ENCODE measurements at places on chromosomes 13 and 19. TPM values are rescaled to one million over a fixed set of nuclear protein-coding genes. Genes with fewer than 3 reads are reported as not detected.
A peak's percentile ranks its signal among the peaks of the same experiment; 100 is the strongest.

GRCh38 chr13:107807306-107808073, 407.8 kb downstream of the LIG4 start:
- H3K36me3 ChIP-seq = no peaks in the 10 kb centered on the region
- no peak overlapping the region for H3K27ac ChIP-seq
- no peak for DNase-seq
- H3K4me1 ChIP-seq = peaks cover 12% of the 10 kb centered on the region
- no peaks in the 10 kb centered on the region for H3K27me3 ChIP-seq

The GFY gene
- total RNA-seq = not detected

The LYPD3 gene
- total RNA-seq = 3.0 TPM

The SLC10A2 gene
- not detected for total RNA-seq

The DMKN gene
- 276 TPM for total RNA-seq

DNA sequence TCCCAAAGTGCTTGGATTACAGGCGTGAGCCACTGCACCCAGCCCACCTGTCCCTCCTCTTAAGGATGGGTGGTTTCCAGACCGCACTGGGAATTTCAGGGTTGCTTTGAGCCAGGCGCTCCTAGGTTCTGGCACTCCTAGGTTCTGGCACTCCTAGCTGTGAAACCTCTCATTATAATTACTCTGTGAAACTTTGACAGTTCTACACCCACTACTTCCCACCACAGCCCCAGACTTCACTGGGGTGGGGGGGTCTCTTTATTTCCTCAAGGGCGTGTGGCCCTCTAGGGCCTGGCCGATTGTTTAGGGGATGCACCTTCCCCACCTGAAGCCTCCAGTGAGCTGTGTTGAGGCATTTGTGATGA, 2.3 kb upstream of the ADAMTS10 start:
- H3K27me3 ChIP-seq = no peaks in the 10 kb centered on the region
- peaks cover 22% of the 10 kb centered on the region for H3K4me1 ChIP-seq
- H3K4me3 ChIP-seq = no peak overlapping the region

DNA sequence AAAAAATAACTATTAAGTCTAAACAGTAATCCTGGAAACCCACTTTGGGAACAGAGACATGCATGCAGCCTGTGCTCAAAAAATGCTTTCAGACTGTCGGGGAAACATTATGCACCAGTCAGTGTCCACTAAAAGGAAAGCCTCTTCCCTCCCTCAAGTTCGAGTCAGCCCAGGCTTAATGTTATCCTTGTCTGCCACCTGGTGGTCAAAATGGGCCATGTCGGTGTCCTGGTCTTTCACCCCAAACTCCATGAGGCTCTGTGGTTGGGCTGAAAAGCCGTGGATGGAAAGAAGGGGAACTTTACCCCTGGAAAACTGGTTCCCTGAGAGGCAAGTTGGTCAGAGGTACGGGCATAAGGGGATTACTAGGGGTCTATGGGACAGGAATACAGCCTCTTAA, 88.4 kb upstream of the ZNF492 start:
- H3K27ac ChIP-seq = no peak overlapping the region
- no peaks in the 10 kb centered on the region for H3K27me3 ChIP-seq
- H3K4me3 ChIP-seq = no peak overlapping the region
- H3K4me1 ChIP-seq = no peaks in the 10 kb centered on the region
- DNase-seq = peak; percentile 67

The B9D2 gene
- 2.7 TPM for total RNA-seq
